ENCODE measurements at places on chromosomes 1 and 21.

DNA sequence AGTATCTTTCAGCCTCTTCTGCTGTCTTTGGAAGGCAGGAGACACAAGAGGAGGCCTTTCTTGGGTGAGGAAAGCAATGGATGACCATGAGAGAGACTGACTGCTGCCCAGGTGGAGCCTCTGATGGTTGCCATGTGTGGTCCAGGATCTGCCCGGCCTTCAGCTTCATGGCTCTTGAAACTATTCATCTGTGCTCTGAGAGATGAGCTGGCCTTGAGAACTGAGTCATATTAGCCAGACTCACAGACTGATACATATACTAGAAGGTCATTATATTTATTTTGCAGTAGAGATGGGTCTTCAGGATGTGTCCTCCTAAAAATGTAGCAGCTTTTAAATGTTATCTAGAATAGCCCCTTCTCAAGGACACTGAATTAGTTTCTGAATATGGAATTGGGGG lies 33.7 kb downstream of the PTGFRN start:
- DNase-seq, result no peak

GRCh38 chr1:37484325-37485051 lies 10.1 kb downstream of the ZC3H12A start:
- no peak for DNase-seq

GRCh38 chr1:205840146-205840923 lies 9.6 kb downstream of the PM20D1 start:
- no peak for DNase-seq

DNA sequence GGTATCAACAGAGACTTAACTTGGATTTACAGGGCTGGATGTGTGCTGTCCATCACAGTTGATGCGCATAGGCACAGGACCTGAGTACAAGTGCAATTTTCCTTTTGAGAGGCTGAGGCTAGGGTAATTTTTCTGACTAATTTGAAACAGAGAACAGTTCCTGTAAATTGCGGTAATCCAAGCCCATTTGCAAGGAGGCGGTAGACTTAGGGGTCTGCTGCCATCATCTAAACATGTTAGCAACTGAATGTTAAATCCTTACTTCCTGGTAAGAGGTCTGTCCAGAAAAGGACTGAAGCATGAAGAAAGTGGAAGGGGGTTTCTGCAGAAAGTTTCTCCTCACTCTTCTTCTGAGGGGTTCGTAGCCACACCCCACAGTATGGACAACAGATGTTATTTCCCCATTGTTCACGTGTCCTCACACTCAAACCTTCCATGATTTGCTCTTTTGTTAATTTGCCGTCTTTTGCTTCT lies 23.7 kb upstream of the C1orf198 start:
- DNase-seq, result no peak

DNA sequence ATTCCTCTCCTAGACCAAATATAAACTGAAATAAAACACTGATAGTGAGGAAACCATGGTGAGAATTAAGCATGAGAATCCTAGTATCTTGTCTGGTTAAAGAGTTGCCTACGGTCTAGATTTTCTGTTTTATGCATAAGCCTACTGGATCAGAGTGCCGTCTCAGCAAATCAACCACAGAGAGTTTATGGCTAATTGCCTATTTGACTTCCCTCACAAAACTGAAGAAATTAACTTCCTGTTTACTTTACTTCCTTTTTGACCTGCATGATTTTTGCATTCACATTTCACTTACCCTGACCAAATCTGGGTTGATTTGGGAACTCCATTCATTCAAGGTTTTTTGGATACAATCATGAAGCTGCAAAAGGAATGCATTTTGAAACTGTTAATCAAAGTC lies 5.0 kb downstream of the GCLM start:
- no peak for DNase-seq

DNA sequence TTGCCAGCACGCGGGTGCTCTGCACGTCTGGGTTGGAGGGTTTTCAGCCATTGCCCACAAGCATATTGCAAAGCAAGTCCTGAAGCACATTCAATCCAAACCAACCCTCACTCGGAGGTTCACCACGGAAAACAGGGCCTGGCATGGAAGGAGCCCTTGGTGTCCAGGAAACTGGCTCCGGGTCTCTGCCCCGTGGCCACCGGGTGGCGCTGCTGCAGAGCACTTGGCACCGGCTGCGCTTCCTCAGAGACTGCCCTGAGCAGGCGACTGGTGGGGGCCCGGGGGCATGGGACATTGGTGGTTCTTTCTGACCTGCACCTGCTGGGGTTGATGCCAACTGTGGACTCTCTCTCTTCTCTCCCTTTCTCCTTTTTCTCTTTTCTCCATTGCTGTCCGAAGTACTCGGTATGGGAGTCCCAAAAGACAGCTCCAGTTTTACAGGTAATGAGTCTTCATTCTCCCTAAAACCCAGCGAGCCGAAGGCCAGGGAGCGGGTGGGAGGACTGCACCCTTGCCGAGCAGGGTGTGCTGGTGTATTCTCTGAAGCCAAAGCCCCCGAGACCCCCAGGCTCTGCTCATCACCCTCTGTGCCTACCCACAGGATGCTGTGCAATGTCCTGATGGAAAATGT lies 4.1 kb upstream of the KCNAB2 start:
- peak; percentile 24 for DNase-seq

DNA sequence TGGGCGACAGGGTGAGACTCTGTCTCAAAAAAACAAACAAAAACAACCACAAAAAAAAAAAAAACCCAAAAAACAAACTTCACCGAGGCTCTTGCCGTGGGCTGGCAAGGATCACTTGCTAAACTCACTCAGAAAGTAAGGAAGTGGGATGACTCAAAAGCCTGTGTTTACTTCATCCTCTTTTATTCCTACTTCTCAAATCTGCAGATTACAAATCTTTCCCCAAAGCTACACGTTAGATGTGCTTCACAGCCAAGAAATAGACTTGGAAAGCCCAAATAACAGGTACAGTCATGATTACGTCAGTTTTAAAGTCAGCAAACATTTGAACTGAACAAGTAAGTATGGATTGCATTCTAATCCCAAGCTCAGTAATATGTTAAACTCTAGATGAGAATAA lies 359.3 kb downstream of the ADGRL2 start:
- no peak for DNase-seq

DNA sequence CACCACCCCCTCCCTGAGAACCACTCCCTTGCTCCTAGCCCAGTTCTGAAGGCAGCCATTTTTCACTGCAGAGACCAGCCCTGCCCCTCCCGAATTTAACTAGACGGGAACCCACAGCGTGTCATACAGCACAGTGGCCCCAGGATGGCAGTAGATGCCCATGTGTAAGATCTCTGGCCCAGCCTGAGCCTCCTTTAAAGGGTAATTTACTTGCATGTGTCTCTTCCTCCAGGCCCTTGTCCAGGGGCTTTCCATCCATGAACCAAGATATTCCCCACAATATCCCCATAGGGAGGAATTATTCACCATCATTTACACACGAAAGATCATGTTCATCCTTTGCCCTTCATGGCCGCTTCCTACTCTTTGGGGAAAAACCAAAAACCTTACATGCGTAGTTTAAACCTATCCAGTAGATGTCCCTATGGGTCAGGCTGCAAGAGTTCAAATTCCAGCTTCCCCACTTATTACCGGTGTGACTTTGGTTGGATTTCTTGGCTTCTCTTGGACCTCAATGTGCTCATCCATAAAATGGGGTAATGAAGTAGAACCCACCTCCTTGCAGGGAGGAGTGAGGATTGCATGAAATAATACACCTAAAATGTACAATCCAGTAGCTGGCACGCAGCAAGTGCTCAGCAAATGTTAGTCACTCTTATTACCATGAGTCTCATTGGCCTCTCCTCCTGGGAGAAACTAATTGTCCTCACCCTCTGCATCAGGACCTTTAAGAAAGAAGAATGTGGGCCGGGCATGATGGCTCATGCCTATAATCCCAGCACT lies 4.0 kb upstream of the LACTBL1 start:
- peak; percentile 30 for DNase-seq

- no peak for DNase-seq
These were observed 13.2 kb upstream of the CDA start for GRCh38 chr1:20575541-20576336.

GRCh38 chr1:1074631-1075147 lies 583 bp upstream of the RNF223 start:
- no peak for DNase-seq

GRCh38 chr1:32715901-32716311 lies 13.3 kb upstream of the SYNC start:
- no peak for DNase-seq

GRCh38 chr1:10832703-10833102 lies 36.3 kb upstream of the CASZ1 start:
- DNase-seq, result no peak

GRCh38 chr1:75203415-75204277 lies 69.5 kb downstream of the LHX8 start:
- DNase-seq, result no peak

GRCh38 chr1:22607154-22607553 lies 29.3 kb upstream of the C1QA start:
- DNase-seq, result no peak

GRCh38 chr1:160115545-160116282 lies at the start of gene ATP1A2:
Gene ATP1A2 (plus strand): TSS chr1:160115759. CDS start chr1:160115862, 103 bp downstream.
- no peak for DNase-seq

DNA sequence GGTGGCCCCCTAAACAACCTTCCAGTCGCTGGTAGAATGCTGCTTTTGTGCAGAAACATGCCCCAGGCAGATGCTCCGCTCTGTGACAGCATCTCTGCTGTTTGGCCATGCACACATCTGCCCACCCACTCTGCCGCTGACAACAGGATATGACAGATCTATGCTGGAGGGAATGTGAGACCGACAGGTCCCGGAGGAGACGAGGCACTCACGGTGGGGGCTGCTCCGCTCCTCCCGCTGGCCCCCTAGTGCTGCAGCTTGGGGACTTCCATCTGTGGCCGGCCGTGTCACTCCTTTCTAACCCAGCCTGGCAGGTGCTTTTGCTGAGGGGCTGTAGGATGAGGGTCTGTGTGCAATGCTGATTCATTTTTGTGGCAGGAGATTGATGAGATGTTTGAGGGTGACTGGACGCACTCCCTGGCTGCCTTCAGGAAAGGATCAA lies 49.1 kb upstream of the DMRTB1 start:
- peak; percentile 66 for DNase-seq

DNA sequence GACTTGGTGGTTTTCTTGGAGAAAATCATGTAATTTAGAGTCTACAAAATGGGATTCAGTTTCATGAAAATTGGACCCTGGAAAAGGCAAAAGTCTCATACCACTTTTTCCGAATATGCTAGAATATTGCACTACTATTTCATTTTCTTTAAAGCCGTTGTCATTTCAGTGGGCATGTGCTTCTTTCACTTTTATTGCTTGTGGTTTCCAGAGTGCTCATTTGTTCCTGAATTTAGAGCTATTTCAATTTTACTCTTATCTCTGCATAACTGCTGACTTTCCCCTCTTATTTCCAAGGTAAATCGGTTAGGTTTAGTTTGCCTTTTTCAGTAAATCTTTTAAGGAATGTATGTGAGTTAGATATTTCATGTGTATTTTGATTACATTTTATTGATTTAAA lies 11.6 kb downstream of the HHAT start:
- DNase-seq, result no peak

DNA sequence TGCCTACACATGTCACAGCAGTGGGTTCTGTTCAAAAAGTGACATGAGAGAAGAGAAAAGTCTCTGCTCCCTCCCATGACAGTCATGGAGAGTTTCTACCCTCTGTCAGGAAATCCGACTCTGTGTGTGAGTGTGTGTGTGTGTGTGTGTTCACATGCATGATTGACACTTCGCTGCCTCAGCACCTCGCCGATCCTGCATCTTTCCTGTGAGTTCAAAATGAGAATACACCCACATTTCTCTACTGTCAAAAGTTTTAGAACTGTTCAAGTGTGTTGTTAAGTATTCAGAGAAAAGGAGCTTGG lies 46.2 kb upstream of the COX20 start:
- no peak for DNase-seq

- DNase-seq, result no peak
These were observed 10.8 kb upstream of the ADCY10 start for GRCh38 chr1:167924543-167925231.

DNA sequence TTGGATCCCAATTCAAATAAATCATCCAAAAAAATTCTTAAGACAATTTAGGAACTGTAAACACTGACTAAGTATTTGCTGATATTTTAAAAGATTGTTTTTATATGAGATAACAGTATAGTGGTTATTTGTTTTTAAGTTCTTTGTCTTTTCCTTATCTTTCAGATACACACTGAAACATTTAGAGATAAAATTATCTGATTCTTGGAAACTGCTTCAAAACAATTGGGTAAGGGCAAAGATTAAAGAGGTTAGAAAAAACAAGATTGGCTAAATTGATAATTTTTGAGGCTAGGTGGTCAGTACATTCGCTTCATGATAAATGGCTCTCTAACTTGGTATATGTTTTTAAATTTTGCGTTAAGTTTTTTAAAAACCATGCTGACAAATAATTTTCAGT lies 117.3 kb downstream of the PSMG1 start:
- no peak for DNase-seq

GRCh38 chr1:33408093-33408436 lies 22.8 kb downstream of the PHC2 start:
- DNase-seq, result no peak

GRCh38 chr1:16204634-16205333 lies 7.7 kb downstream of the ARHGEF19 start:
- DNase-seq, result no peak

GRCh38 chr1:108504447-108504846 lies 54.3 kb downstream of the NBPF6 start:
- DNase-seq, result no peak

GRCh38 chr1:6401673-6402072 lies 8.1 kb upstream of the ACOT7 start:
- no peak for DNase-seq

- DNase-seq, result no peak
These were observed 10.4 kb upstream of the TMEM240 start for GRCh38 chr1:1550591-1551432.

DNA sequence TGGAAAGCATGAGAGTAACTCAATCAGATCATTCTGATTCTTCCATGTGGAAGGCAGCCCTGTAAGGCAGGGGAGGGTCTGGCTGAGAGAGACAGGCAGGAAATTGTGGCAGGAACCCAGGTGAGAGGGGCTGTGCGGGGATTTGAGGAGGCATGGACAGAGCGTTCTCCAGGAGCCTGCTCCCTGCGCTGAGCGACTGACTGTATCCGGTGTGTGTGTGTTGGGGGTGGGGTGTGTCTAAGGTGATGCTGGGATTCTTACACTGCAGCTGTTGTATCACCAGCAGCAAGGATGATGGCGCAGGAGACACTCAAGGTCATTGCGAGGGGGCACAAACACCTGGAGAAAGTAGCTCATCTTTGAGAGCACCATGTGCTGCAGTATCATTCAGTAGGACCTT lies 128.5 kb downstream of the RHOU start:
- no peak for DNase-seq

DNA sequence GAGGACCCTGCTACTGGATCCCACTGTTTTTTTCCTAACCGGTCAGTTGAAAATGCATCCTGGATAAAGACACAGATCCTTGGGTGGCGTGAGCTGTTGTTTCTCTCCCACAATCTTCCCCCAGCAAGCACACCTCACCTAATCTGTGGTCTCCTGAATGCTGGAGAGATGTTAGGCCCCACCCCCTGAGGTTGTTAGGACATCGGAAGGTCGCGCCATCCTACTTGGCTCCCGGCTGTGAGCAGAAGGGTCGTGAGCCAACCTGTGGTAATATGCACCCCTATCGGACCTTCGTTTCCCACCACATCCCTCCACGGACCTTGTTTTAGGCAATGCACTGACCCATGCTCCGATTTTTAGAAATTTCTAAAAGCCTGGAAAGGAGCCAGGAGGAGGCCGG lies 89.9 kb upstream of the IPO9 start:
- no peak for DNase-seq

All from effector memory CD8-positive, alpha-beta T cell (primary cell).